ENCODE measurements at places on chromosomes 5 and 9. TPM values are rescaled to one million over a fixed set of nuclear protein-coding genes. Genes with fewer than 3 reads are reported as not detected.

- DNase-seq = no peak
- H3K4me3 ChIP-seq = no peak overlapping the region
- no peak overlapping the region for H3K27ac ChIP-seq
- no peaks in the 10 kb centered on the region for H3K36me3 ChIP-seq
- no peaks in the 10 kb centered on the region for H3K27me3 ChIP-seq
Observed at GRCh38 chr9:78601957-78602565, 305.1 kb downstream of the PSAT1 start.

DNA sequence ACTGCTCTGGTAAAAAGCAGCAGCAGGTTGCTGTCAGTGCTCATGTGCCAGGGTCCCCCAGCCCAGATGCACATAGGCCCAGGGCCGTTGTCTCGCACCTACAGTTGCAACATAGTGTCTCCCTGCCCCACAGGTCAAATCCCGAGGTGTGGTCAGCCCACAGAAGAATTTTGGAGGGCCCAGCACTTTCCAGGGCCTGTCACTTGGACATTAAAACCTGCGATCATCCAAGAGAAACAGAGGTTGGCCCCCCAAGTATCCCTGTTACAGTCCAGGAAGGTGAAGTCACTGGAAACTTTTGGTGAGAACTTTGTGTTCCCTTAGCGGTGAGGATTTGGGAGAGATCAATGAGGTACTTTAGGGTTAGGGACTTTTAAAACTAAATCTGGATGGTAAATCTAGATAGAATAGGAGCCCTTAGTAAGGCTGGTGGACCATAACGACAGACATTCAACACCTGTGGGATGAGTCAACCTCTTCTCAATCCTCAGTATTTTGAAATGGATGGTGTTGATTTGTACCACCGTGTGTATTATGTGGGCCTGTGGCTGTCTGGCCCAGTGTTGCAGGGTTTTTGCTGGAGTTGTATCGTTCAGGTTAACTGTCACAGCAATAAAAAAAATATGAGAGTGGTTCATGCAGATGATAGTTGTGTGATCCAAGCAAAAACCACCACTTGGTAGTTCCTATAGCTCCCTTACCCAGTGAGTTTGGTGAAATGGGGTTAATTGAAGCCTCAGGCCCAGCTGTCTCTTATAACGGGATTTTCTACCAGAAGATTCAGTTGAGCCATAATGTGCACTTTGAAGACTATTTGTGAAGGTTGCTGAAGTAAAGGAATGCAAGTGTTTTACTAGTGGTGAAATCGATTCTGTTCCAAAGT lies 19.2 kb downstream of the OR2S2 start:
- no peaks in the 10 kb centered on the region for H3K27me3 ChIP-seq
- DNase-seq = no peak
- H3K36me3 ChIP-seq = no peaks in the 10 kb centered on the region
- no peak overlapping the region for H3K27ac ChIP-seq

MRPL36 gene
- 54.9 TPM for total RNA-seq

DNA sequence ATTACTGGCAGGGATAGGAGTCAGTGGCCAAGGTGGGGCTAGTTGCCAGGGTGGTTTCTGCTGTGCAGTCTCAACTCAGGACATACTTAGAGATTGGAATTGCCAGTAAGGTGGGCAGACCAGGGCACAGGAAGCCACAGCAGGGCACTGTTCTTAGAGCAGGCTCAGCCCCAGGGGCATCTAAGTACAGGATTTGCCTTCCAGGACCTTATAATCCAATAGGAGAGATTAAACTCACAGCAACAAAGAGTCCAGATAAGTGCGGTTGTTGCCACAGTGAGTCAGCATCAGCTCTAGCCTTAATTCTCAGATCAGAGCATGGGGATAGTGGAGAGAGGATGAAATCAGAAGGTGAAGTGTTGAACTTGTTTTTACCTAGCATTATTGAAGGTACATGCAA lies 265.8 kb upstream of the TRPC7 start:
- no peaks in the 10 kb centered on the region for H3K27me3 ChIP-seq
- no peak for DNase-seq
- H3K27ac ChIP-seq = no peak overlapping the region
- no peak overlapping the region for H3K4me3 ChIP-seq
- no peaks in the 10 kb centered on the region for H3K36me3 ChIP-seq
- no peaks in the 10 kb centered on the region for H3K4me1 ChIP-seq

DNA sequence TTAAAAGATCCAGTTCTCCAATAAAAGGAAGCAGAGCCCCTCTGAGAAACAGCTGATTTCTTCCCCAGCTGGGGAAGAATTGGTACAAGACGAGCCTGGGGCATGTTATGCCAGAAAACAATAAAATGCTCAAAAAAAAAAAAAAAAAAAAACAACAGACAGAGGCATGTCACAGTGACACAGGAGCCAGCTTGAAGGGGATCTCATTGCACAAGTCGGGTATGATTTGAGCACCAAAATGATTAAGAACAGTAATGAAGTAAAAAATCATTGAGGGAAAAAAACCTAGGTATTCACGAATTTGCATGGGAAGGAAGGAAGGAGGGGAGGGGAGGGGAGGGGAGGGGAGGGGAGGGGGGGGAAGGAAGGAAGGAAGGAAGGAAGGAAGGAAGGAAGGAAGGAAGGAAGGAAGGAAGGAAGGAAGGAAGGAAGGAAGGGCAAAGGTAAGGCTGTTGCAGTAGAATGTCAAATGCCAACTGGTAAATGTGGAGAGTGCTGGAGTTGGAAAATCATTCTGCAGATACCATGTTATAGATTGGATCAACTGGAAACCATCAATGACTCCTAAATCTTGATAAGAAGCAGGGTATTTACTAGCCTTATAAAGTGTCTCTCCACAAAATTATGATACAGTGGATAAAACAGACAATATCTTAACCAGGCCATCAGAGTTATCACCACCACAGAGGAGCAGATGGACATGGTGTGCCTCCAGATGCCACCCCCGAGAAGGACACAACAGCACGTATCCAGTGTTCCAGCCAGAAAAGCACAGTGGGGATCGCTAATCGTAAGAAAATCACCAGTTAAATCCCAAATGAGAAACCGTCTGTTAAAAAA lies 7.2 kb downstream of the GNA14 start:
- no peak for DNase-seq
- no peak overlapping the region for H3K27ac ChIP-seq
- H3K4me1 ChIP-seq = peaks cover 11% of the 10 kb centered on the region
- H3K4me3 ChIP-seq = no peak overlapping the region
- H3K27me3 ChIP-seq = no peaks in the 10 kb centered on the region

DNA sequence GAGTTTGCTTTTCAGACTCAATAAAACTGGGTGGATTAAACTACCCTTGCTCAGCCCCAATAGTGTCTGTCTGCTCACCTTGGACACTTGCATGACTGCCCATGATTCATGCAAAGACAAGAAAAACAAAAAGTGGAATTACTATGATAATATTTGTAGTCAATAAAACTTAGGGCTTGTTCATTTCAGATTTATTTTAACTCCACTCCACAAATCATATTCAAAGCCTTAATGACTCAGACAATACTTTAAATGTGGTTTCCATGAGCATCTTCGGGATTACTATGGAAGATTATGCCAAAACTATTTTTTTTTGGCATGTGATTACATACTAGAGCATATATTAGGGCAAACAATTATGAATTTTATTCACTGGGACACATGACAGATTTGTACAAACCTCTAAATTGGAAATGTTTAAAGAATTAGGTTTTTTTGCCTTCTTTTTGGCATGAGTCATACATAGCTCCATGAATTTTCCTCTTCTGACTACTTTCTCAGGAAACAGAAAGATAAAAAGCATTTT lies 468.9 kb downstream of the ACTL7B start:
- H3K36me3 ChIP-seq = no peaks in the 10 kb centered on the region
- DNase-seq = no peak
- H3K4me3 ChIP-seq = no peak overlapping the region
- H3K27ac ChIP-seq = no peak overlapping the region

DNA sequence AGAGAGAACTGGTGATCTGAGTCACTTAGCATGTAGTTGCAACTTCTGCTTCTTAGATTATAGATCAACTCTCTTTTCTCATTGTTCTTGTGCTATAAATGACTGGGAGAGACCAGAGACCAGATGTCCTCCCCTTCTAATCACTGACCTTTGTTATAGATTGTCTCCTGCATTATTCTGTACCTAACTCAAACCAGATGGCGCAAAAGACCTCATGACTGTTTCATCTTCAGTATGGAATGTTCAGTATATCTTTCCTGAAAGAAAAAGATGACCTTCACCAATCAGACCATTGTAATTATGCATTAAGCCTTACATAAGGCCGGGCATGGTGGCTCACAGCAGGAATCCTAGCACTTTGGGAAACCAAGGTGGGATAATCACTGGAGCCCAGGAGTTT lies 30.5 kb upstream of the ADAM19 start:
- no peak overlapping the region for H3K27ac ChIP-seq
- no peak overlapping the region for H3K4me3 ChIP-seq
- no peaks in the 10 kb centered on the region for H3K27me3 ChIP-seq
- DNase-seq = no peak

GNA14 gene
- total RNA-seq = 1.3 TPM

Data from esophagus squamous epithelium (tissue), 5 donors.